ENCODE measurements at places on chromosomes 3 and 15.

GRCh38 chr15:58549785-58550074 lies 117.9 kb downstream of the LIPC start:
- no peaks in the 10 kb centered on the region for H3K27me3 ChIP-seq
- no peak for ATAC-seq
- H3K4me1 ChIP-seq: no peaks in the 10 kb centered on the region
- no peaks in the 10 kb centered on the region for H3K36me3 ChIP-seq
- H3K27ac ChIP-seq: peak overlapping the region; percentile 53

- H3K4me1 ChIP-seq: peaks cover 9% of the 10 kb centered on the region
- H3K27me3 ChIP-seq: no peaks in the 10 kb centered on the region
- H3K27ac ChIP-seq: no peak overlapping the region
Measured at GRCh38 chr15:100055821-100056220, 286.0 kb downstream of the ADAMTS17 start.

GRCh38 chr3:27208961-27209616 lies 160.1 kb downstream of the NEK10 start:
- H3K27ac ChIP-seq: no peak overlapping the region
- no peak overlapping the region for H3K4me3 ChIP-seq
- H3K36me3 ChIP-seq: no peaks in the 10 kb centered on the region
- ATAC-seq: no peak
- no peaks in the 10 kb centered on the region for H3K4me1 ChIP-seq
- H3K27me3 ChIP-seq: no peaks in the 10 kb centered on the region

DNA sequence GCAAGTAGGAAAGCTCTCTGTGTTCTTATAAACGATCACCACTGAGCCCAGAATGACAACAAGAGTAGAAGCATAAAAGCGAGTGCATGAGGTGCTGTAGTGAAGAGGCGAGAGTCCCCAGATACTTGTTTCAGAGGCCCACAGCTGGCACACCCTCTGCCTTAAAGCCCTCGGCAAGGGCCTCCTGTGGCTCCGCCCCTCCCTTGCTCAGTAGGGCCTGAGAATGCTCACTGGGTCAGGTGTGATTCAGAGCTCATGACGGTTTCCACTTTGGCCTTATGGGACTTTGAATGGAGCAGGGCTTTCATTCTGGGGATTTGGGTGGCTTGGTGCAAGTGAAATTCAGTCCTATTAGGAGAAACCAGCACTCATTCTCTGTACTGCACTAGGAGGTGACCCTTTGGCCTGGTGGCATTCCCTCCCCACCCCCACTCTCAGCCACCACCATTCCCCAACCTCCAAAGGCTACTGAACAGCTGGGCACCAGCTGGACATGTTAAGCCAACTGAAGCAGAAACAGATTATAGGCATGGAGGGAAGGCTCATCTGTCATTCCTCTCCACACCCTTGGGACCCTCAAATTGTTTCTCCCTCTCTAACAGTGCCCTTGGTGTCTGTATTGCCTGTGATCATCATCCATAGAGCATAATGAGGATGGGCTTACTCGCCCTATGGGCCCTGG lies 109.6 kb upstream of the CTDSPL start:
- H3K36me3 ChIP-seq: no peaks in the 10 kb centered on the region
- no peaks in the 10 kb centered on the region for H3K4me1 ChIP-seq
- no peak for ATAC-seq
- H3K27me3 ChIP-seq: no peaks in the 10 kb centered on the region
- H3K27ac ChIP-seq: no peak overlapping the region

All from gastroesophageal sphincter (tissue), 4 donors.